Thoracic aorta (tissue), 2 donors: ENCODE measurements at places on chromosomes 2 and 18.

- H3K4me3 ChIP-seq, result no peak overlapping the region
- H3K27ac ChIP-seq, result no peak overlapping the region
- H3K4me1 ChIP-seq, result peaks cover 4% of the 10 kb centered on the region
Measured at GRCh38 chr18:48472610-48473009, 63.4 kb upstream of the ZBTB7C start.

DNA sequence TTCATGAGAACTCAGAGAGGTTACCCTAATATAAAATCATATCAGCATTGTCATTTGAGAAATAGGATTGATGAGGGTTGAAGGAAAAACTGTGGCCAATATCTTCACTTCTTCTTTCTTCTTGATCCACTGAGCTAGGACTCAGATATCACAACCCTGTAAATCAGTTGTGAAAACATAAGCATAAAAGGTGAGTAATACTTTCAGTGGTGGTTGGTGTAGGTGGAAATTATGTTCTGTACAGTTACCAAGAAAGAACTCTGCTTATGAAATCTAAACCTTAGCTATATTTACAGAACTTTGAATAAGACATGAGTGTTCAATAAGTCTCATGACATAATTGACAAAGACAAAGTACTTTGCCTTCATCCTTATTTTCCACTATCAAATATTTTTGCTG is 56.3 kb downstream of the PAX3 start:
- no peak overlapping the region for H3K27ac ChIP-seq

DNA sequence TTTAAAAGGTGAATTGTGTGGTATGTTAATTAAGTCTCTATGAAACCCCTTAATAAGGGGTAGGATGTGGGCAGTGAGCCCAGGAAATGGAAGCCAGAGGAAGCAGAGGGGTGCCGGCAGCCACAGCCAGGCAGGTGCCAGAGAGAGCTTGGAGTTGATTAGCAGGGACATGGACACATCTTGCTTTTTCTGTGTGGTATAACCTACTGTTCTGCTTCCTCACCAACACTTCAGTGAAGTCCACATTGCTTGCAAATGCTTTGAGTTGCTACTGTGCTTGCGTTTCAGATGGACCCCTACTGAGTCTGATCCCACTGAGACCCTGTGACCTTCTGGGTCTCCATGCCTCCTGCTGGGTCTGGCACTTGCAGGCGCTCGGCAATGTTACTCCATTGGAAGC is 30.3 kb upstream of the ARHGEF4 start:
- no peaks in the 10 kb centered on the region for H3K27me3 ChIP-seq
- H3K4me3 ChIP-seq, result no peak overlapping the region
- H3K4me1 ChIP-seq, result no peaks in the 10 kb centered on the region
- DNase-seq, result no peak
- no peak overlapping the region for H3K27ac ChIP-seq

DNA sequence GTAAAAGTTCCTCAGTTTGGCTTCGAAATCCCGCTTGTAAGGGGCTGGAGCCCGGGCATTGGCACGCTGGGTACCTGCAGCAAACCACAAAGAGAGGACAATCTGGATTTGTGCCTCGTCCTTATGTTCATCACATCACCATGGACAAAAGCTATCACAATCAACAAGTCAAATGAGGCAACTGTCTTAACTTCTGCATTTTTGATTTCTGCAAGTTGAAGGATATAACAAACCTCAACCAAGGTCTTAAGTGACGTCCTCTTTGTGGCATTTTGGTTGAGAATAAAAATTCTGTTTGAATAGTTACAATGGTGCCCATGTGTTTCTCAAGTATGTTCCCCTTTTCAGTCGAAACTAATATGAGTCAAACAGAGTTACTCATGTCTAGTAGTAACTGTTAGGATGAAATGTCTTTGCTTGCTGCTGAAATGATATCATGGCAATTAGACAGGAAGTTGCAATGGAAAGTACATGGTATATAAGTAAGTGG is 70.8 kb upstream of the STK17B start:
- DNase-seq, result no peak
- H3K4me1 ChIP-seq, result peaks cover 13% of the 10 kb centered on the region
- no peaks in the 10 kb centered on the region for H3K36me3 ChIP-seq
- no peak overlapping the region for H3K4me3 ChIP-seq

DNA sequence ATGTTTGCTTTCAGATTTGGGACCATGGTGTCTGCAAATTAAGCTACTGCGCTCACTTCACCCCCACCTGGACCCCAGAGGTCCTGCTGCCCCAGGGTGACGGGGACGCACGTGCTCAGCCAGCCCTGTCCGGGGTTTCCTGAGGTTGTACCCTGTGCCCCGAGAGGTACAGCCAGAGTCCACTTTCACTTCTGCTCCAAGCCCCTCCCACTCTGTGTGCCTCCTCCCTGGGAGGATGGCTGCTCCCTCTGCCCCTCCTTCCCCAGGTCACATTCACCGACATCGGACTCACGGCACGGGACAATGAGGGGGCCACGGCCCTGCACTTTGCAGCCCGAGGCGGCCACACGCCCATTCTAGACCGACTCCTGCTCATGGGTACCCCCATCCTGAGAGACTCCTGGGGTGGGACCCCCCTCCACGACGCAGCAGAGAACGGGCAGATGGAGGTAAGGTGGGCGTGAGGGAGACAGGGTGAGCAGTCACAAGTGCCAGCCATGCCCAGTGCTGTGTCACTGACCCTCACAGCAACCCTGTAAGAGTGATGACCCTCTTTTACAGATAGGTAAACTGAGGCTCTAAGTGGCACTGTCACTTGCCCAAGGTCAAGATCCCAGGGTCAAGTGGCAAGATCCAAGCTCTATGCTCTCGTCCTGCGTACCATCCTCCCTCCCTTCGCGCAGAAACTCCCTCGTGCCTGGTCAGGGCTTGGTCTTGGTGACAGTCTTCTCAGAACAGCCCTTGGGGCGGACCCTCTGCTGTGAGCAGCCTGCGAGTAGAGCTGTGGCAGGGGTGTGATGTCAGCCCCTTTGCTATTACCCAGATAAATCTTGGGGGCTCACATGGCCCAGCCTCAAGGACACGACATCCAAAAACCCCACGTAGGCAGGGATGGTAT is 7.6 kb downstream of the ESPNL start:
- H3K4me3 ChIP-seq, result no peak overlapping the region
- no peaks in the 10 kb centered on the region for H3K4me1 ChIP-seq
- no peaks in the 10 kb centered on the region for H3K27me3 ChIP-seq
- no peak overlapping the region for H3K27ac ChIP-seq
- no peaks in the 10 kb centered on the region for H3K36me3 ChIP-seq

- no peak within 1 kb of the TSS for H3K4me3 ChIP-seq
- no peak for DNase-seq
- H3K4me1 ChIP-seq, result no peaks in the 10 kb centered on the region
- no peaks in the 10 kb centered on the region for H3K36me3 ChIP-seq
- no peaks in the 10 kb centered on the region for H3K27me3 ChIP-seq
Measured at GRCh38 chr2:108988796-108989713, at the start of gene EDAR. Gene EDAR (minus strand): TSS chr2:108989220. CDS start chr2:108931014, 58,206 bp downstream.

GRCh38 chr2:203669820-203670219 is 36.6 kb upstream of the CD28 start:
- H3K27ac ChIP-seq, result no peak overlapping the region
- peaks cover 3% of the 10 kb centered on the region for H3K4me1 ChIP-seq
- no peak overlapping the region for H3K4me3 ChIP-seq

- H3K36me3 ChIP-seq, result no peaks in the 10 kb centered on the region
- DNase-seq, result no peak
Measured at GRCh38 chr2:212539072-212539880, 674 bp upstream of the ERBB4 start.

- H3K4me1 ChIP-seq, result no peaks in the 10 kb centered on the region
- H3K4me3 ChIP-seq, result no peak overlapping the region
- H3K27ac ChIP-seq, result no peak overlapping the region
- DNase-seq, result no peak
- H3K27me3 ChIP-seq, result no peaks in the 10 kb centered on the region
Measured at GRCh38 chr2:181581534-181581933, 75.4 kb downstream of the CERKL start.

DNA sequence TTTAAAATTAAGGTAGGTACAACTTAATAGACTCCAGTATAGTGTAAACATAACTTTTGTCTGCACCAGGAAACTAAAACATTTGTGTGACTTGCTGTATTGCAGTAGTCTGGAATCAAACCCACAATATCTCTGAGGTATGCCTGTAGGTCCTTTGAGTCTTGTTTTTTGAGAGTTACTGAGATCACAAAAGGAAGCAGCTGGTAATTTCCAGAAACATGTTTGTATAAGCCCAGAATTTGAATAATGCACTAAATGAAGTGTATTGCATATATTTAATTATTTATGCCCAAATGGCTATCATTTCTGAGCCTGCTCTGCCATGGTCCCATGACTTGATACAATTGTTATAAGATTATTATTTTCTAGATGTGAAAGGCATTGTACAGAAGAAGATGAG is 143.3 kb upstream of the LYPD6 start:
- no peaks in the 10 kb centered on the region for H3K36me3 ChIP-seq
- no peaks in the 10 kb centered on the region for H3K4me1 ChIP-seq
- DNase-seq, result no peak
- H3K27me3 ChIP-seq, result no peaks in the 10 kb centered on the region
- no peak overlapping the region for H3K27ac ChIP-seq

DNA sequence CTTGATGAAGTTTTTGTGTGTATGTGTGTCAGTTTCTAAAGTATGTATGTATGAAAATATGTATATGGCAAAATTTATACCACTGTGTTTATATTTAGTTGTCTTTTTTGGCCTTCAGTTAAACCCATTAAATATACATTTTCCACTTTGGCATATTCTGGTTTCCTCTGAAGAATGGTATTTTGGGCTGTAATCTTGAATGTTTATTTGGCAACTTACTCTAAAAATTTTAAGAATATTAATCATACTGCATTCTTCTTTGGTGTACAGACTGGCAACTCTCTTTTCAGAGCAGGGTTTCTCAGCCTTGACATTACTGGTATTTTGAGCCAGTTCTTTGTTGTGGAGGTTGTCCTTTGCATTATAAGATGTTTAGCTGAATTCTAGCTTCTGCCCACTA is 27.9 kb upstream of the CCBE1 start:
- H3K27me3 ChIP-seq, result no peaks in the 10 kb centered on the region
- no peaks in the 10 kb centered on the region for H3K4me1 ChIP-seq
- no peaks in the 10 kb centered on the region for H3K36me3 ChIP-seq

DNA sequence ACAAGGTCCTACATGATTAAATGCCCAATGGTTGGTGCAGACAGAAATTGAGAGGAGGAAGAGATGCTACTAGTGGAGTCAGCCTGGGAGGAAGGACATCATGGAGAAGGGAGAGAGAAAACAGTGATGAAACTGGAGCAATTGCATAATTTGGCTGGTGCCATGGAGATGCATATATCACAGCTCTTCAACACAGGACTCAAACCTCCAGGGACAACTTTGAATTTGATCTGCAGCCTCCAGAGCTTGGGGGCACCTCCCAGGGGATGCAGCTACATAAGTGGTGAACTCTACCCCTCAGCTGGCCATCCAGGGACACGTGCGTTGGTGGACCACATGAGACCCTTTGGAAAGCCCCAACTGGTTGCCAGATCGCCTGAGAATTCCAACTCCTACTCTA is 80.4 kb downstream of the CTAGE1 start:
- H3K36me3 ChIP-seq, result no peaks in the 10 kb centered on the region
- H3K4me3 ChIP-seq, result no peak overlapping the region
- H3K4me1 ChIP-seq, result peaks cover 37% of the 10 kb centered on the region
- DNase-seq, result no peak

DNA sequence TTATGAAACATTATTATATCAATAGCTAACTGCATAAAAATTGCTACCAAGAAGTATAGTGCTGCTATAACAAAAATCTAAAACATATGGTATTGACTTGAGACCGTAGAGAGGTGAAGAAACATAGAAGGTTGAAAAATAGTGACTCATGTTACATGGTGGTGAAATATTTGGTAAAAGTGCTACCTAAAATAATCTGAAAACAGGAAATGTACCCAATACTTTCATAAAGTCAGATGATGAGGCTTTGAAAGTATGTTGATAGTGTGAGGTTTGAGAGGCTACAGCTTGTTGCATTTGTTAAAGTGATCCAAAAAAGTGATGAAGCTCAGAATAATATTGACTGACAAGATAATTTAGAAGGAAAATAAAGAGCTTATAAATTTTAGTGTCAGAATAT is 718.7 kb upstream of the SLC8A1 start:
- peaks cover 16% of the 10 kb centered on the region for H3K4me1 ChIP-seq
- no peak for DNase-seq
- H3K4me3 ChIP-seq, result no peak overlapping the region
- no peaks in the 10 kb centered on the region for H3K27me3 ChIP-seq

DNA sequence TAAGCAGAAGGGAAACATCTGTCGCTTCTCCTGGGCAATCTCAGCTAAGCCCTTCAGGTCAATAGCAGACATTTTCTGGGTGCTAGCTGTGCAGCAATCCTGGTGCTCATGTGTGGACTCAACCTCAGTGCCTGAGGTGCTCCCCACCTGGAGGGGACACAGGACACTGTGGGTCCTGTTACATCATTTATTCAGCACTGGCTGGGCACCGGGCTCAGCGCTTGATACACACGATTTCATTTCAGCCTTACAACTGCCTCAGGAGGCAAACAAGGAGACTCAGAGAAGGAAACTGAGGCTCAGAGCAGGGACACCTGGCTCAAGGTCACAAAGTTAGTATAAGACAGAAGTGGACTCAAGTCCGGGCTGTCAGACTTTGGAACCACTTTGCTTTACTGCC is 46.7 kb downstream of the MARCO start:
- H3K4me3 ChIP-seq, result no peak overlapping the region
- no peaks in the 10 kb centered on the region for H3K36me3 ChIP-seq
- H3K27me3 ChIP-seq, result no peaks in the 10 kb centered on the region
- H3K4me1 ChIP-seq, result no peaks in the 10 kb centered on the region
- no peak for DNase-seq
- no peak overlapping the region for H3K27ac ChIP-seq

GRCh38 chr2:134674687-134675086 is 44.1 kb downstream of the TMEM163 start:
- H3K27me3 ChIP-seq, result no peaks in the 10 kb centered on the region
- H3K27ac ChIP-seq, result no peak overlapping the region
- no peaks in the 10 kb centered on the region for H3K36me3 ChIP-seq
- no peak for DNase-seq

GRCh38 chr18:33761363-33761762 is 183.3 kb downstream of the ASXL3 start:
- no peaks in the 10 kb centered on the region for H3K4me1 ChIP-seq
- DNase-seq, result no peak
- no peaks in the 10 kb centered on the region for H3K27me3 ChIP-seq
- H3K4me3 ChIP-seq, result no peak overlapping the region
- no peak overlapping the region for H3K27ac ChIP-seq

DNA sequence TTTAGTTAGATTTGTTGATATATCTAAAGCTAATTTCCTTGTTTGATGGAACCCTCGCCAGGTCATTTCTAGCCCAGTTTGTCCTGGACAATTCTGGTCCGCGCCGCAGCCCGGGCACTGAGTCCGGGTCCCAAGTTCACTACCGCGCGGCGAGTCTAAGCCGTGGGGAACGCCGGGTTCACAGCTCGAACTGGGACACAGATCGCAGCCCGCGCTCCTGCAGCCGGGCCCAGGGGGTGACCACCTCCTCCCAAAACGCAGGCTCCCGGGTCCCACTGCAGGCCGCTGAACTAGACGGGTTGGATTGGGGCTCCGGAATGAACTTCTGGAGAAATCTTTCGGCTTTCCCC is 681 bp downstream of the ACADL start:
- peaks cover 6% of the 10 kb centered on the region for H3K4me1 ChIP-seq
- H3K27ac ChIP-seq, result peak overlapping the region; percentile 89
- no peaks in the 10 kb centered on the region for H3K27me3 ChIP-seq
- no peak for DNase-seq
- H3K36me3 ChIP-seq, result peaks cover 2% of the 10 kb centered on the region
